Caki2 (cell line): ENCODE measurements at places on chromosomes 4 and X.

DNA sequence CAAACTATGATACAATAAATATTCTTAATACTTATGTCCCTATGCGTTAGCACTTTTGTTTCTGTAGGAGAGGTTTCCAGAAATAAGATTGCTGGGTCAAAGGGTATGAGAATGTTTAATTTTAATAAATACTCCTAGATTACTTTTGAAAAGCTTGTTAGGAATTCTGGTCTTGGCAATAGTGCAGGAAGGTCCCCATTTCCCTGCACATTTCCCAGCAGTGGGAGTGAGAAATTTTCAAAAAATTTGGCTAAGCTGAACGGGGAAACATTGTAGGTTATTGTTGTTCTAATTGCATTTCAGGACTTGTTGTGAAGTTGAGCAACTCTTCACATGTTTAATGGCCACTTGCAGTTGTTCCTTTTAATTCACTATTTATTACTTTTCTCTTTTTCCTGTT, 27.1 kb downstream of the IGFBP7 start:
- DNase-seq = no peak

DNA sequence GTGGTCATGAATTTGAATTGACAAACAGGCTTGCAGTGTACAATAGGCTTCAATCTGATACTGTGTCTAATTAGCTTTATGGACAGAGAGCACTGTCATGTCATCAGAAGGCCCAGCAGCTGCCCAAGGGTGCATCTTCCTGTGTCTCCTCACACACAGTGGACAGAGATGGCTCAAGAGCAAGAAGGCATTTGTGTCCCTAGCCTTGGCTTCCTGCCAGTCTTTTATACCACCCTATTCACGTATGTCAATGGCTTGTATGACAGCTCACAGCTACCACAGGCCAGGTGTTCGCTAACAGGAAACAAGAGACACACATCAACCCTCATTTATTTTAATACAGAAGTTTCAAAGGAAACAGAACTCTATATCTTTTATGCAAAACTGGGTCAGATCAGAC, 874.0 kb upstream of the AGA start:
- no peak for DNase-seq

GRCh38 chr4:157983300-157983699, 189.5 kb downstream of the GASK1B start:
- no peak for DNase-seq

GRCh38 chrX:36974911-36975310, 33.3 kb upstream of the FAM47C start:
- DNase-seq = no peak
